ENCODE measurements at places on chromosomes 7 and 10.

GRCh38 chr7:43313628-43314378 is 201.4 kb downstream of the HECW1 start:
- DNase-seq, result no peak

DNA sequence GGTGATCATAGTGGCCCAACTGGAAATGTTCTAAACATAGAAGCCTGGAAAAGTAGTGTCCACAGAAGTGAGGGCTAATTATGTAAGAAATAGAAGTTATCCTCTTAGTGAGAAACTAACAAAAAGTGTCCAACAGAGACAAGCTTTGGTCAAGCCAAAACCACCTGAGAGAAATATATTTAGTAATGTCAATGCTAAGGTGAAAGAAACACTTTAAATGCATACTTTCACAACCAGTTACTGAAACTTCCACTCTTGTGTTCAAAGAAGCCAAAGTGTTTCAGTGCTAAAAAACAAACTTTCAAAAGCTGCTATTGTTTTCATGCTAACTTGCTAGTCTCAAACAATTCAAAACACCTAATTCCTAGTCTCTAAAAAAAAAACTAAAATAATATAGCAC is 18.1 kb downstream of the RAB11FIP2 start:
- no peak for DNase-seq

GRCh38 chr10:15103513-15103912 is 6.4 kb downstream of the RPP38 start:
- no peak for DNase-seq

DNA sequence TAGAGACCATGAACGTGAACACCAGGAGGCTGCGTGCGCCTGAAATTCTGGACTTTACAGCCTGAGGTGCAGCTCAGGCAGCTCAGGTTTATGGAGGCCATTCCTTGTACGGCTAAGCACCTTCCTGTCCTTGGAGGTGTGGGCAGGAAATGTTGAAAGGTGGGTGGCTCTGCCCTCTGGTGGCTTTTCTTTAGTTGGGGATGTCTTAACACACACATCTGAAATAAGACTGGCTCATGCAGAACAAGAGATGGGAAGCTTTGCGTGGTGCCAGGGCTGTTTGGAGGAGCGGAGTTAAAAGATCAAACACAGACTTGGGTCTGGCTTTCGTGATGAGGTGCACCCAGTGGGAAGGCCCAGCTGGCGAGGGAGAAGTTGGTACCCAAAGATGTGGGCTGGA is 64.1 kb downstream of the DOCK1 start:
- no peak for DNase-seq

- no peak for DNase-seq
Observed at GRCh38 chr10:26879744-26880143, 19.0 kb upstream of the ABI1 start.

DNA sequence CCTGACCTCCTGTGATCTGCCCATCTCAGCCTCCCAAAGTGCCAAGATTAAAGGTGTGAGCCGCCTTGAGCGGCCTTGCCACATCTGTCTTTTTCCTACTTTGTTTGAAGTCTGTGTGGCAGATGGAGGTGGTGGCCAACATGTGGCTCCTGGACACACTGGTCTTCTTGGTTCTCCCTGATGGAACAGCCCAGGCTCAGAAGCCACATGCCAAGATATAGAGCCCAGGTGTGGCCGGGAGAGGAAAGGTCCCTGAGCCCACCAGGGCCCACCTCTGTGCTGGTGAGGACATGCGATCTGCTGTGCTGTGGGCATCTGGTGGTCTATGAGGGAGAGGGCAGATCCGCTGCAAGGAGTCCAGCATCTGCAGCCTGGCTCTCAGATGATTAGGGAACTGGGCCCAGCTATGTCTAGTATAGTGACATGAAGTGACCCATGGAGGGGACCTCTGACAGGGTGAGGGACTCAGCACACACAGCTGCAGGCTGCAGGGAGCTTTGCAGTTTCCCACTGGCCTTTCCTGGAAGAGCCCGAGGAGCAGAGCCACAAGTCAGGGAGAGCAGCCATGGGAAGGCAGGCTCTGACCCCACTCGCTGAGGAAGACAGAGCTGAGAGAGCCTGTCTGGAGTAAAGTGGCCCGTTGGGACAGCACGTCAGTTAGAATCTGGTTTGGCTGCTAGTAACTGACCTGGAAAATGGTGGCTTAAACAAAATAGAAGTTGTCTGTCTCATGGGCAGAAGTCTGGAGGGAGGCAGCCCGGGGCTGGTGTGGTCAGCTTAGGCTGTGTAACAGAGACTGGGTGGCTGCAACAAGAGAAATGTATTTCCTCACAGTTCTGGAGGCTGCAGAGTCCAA is 25.9 kb downstream of the ADCY1 start:
- DNase-seq, result no peak

GRCh38 chr10:83533290-83533689 is 606.0 kb upstream of the GHITM start:
- no peak for DNase-seq

DNA sequence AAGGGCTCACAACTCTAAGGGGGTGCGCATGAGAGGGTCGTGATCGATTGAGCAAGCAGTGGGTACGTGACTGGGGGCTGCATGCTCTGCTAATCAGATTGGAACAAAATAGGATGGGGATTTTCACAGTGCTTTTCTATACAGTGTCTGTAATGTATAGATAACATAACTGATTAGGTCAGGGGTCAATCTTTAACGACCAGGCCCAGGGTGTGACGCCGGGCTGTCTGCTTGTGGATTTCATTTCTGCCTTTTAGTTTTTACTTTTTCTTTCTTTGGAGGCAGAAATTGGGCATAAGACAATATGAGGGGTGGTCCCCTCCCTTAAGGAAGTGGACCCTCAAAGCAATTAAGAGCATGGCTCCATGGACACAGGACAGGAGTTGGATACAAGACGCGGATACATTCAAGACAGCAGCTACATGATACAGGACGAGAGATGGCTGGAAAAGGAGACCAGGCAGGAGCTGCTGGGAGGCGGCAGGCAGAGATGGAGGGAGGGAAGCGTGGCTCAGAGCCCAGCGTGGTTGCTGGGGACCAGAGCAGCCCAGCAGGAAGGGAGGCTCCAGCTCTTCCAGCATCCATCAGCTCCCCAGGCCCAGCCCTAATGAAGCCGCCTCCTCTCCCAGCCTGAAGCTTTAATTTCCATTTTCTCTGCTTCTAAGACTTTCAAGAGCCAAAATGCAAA is 31.6 kb downstream of the GSDME start:
- no peak for DNase-seq

DNA sequence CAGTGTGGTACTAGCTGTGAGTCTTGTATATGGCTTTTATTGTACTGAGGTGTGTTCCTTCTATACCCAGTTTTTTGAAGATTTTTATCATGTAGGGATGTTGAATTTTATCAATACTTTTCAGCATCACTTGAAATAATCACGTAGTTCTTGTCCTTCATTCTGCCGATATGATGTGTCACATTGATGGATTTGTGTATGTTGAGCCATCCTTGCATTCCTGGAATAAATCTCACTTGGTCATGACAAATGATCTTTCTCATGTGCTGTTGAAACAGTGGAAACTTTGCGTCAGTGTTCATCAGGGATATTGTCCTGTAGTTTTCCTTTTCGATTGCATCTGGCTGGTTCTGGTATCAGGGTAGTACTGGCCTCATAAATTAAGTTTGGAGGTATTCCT is 7.1 kb upstream of the PRKAR1B start:
- DNase-seq, result no peak

DNA sequence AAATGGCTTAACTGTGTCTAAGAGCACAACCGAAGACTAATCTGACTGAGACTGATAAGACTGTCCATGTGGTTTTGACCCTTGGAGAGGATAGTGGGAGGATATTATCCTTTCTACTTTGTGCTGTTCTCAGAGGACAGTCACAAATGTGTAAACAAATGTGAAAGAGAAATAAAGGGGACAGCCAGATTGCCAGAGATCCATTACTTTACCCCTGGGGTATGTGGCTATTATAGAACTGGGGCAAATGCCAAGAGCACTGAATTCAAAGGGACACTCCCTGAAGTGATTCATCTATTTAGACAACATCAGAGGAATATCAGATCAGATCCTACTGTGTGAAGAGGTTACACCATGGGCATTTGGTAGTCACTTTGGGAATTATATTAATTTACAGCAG is 154.7 kb downstream of the RNLS start:
- DNase-seq, result peak; percentile 10

DNA sequence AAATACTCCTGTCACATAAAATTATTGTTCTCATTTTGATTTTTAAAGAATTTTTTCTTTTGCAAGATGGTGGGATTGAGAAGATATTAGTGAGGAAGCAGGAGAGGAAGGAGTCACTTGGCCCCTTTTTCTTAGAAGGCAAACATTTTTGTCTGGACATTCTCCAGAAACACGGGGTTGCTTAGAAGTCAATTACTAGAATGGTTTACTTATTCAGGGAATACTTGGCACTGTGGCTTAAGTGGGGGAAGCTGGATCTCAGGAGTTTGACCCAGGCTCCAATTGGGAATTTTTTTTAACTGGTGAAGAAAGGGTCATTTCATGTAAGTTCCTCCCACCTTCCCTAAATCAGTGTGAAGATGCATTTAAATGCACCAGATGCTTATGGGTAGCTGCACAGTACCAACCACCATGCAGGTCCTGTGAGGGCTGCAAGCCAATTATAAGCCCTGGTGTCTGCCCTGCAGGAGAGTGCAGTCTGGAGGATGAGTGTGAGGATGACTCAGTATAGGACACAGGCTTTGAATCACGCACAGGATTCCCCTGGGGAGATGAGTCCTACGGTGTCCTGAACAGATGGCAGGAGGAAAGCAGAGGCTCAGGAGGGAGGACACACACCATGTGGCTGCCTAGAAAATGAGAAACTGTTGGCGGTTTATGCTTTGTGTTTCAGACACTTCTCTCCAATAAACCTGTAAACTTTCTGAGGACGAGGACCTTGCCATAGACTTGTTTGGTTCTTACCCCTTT is 299.1 kb downstream of the PLXNA4 start:
- DNase-seq, result no peak

DNA sequence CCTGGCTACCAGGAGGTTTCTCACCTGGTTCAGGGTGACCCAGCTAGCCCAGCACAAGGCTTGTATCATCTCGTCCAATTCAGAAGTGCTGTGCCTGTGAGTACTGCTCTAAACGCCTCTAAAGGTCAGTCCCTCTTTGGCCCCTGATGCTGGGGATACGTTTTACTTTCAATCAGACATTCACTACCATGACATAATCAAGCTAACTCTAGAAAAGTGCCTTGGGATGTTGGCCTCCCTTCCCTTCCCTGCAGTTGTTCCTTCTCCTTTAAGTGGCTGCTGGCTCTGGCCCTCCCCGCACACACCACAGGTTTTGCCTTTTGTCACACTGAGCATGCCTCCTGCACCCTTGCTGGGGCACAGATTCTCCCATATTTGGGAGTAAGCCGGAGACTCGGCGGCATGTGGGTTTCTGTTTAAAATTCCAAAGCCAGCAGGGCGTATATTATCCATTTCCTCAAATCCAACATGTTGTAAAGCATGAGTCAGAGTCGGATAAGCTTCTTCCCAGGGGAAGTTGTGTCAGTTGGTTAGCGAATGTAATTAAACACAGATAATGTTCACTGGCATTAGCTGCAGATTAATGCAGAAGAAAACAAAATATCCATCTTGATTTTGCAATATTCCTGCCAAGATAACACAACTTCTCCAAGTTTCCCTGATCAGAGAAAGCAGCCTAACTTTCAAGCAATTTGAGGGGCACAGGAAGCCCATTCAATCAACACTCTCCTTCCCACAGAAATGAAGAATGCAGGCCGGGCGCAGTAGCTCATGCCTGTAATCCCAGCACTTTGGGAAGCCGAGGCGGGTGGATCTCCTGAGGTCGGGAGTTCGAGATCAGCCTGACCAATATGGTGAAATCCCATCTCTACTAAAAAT is 31.8 kb upstream of the VCL start:
- DNase-seq, result peak; percentile 41

DNA sequence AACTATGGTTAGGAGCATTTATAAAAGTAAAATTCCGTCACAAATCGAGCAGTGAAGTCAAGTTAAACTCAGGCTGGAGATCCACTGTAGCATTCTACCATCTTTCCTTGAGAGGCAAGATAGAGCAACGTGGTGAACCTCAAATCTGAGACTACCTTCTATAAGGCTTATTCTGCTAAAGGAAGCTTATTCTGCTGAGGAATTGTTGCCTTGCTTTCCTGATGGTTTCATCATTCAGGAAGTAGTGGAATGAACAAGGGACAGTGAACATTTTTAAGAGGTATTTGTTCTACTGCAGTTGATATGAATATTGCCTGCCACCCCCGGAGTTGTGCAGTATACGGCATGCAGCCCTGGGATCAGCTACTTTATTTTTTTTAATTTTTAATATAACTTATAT is 170.8 kb downstream of the VPS50 start:
- DNase-seq, result no peak

DNA sequence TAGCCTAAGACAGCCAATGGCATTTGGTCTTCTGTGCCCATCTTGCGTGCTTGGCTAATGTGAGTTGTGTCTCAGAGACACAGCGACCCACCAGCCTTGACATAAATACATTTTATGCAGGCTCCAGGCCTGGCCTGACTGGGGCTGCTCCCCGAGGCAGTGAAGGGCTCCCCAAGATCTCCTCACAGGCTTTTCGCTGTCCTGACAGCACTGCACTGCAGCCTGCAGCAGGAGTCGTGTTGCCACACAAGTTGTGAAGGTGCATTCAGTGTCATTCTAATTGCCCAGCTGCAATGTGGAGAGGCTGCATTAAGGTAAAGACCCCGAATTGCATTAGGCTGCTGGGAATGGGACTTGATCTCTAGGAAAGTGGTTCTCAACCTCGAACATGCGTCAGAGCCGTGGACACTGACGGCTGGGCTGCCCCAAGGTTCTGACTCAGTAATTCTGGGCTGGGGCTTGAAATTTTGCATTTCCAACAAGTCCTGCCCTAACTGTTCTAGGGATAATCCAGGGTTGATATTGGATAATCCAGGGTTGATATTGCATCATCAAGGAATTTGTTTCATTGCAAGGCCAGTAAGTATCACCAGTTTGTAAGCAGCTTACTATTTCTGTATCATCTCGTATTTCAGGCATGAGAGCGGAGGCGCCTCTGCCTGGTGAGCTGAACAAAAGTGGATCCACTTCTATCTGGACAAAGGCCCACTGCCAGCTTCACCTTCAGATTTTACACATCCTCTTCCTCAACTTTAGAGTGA is 108.7 kb upstream of the INSIG1 start:
- no peak for DNase-seq

- no peak for DNase-seq
Observed at GRCh38 chr10:116815641-116816415, 33.5 kb upstream of the ENO4 start.

GRCh38 chr7:128963327-128963757 is 25.6 kb downstream of the IRF5 start:
- DNase-seq, result no peak

- DNase-seq, result no peak
Observed at GRCh38 chr10:53109320-53109719, 336.7 kb upstream of the MBL2 start.

- DNase-seq, result no peak
Observed at GRCh38 chr10:87558333-87558732, 53.6 kb downstream of the MINPP1 start.

DNA sequence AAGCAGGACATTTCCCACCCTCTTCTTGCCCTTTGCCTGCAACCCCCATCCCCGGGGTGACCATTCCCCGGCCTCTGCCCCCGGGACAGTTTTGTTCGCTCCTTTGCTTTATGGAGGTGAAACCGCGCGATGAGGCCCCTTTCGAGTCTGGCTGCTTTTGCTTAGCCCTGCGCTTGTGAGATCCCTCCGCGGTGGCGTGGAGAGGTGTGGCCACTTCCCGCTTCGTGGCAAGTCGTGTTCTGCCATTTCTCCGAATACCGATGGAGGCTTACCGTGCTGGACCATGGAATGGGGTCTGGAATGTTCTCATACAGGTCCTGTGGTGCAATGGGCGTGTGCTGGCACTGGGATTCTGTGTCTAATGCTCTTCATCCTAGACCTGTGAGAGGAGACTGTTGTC is 106.7 kb downstream of the LHPP start:
- no peak for DNase-seq

Data from K562 (cell line).